GM12878 (cell line): ENCODE measurements at places on chromosomes 4 and X. TPM values are rescaled to one million over a fixed set of nuclear protein-coding genes. Genes with fewer than 3 reads are reported as not detected.

The BCORL1 gene
- 6.1 and 7.2 TPM in 2 replicates for total RNA-seq

The UGT8 gene
- total RNA-seq: 0.43 and 0.82 TPM in 2 replicates

The HPGD gene
- 0.08 and 0.41 TPM in 2 replicates for total RNA-seq

The PABPC5 gene
- total RNA-seq: not detected in 2 replicates

The PRSS12 gene
- 0.48 TPM in 1 of 2 replicates, not detected in the other for total RNA-seq

The NAA11 gene
- total RNA-seq: not detected in 2 replicates

The TIMP1 gene
- 130 and 134 TPM in 2 replicates for total RNA-seq

The VCX3B gene
- not detected in 2 replicates for total RNA-seq

The HDX gene
- total RNA-seq: 3.6 and 5.1 TPM in 2 replicates

The VCX2 gene
- total RNA-seq: not detected in 2 replicates

The NSUN7 gene
- 0.21 TPM in 2 replicates for total RNA-seq

DNA sequence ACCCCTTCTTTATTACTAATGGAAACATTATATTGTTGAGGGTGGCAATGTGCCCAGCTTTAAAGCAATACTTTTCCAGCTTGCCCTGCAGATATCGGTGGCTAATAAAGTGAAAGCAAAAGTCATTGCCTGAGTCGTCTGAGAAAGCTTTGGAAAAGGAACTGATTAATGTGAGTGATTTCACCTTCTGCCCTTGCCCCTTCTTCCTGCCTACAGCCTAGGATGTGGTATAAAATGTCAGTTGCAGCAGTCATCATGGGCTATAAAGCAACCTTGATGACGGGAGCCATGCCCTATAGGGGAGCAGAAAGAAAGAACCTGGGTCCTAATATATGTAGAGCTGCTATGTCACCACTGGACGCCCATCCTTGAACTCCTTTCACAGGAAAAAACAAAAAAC is 132.4 kb upstream of the USP9X start:
- H3K27me3 ChIP-seq: no peaks in the 10 kb centered on the region
- peak; percentile 26 for DNase-seq
- no peaks in the 10 kb centered on the region; the same call in none of the 2 replicates for H3K4me1 ChIP-seq
- H3K36me3 ChIP-seq: no peaks in the 10 kb centered on the region

- H3K4me1 ChIP-seq: no peaks in the 10 kb centered on the region
- H3K4me3 ChIP-seq: no peak overlapping the region
- no peak for DNase-seq
- no peaks in the 10 kb centered on the region; the same call in 1 of the 2 replicates for H3K27me3 ChIP-seq
These were observed 158.4 kb downstream of the DCLK2 start for GRCh38 chr4:150236626-150237025.

DNA sequence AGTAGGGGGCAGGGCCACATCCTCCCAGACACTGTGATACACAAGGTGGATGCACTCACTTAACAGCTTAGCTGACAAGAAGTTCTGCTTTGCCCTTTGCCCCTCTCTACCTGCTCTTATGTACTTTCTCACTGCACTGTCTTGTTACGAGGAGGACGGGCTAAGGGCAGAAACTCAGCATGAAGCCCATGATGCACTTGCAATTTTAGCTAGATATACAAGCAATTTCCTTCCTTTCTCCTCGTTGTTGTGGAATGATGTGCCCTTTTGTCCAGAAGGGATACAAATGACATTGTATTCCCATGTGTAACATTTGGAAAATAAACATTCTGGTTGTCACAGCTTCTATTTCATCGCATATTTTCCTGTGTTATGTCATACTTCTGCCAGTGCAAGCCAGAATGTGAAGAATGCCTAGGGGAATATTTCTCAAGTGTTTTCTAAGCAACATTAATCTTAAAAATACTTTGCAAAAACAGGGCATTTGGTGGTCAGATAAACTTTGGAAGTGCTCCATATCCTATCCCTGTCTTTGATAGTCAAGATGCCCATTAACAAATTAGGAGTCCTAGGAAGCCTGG is 47.2 kb downstream of the MAOA start:
- no peaks in the 10 kb centered on the region for H3K4me1 ChIP-seq
- no peak overlapping the region for H3K27ac ChIP-seq
- H3K27me3 ChIP-seq: no peaks in the 10 kb centered on the region
- H3K4me3 ChIP-seq: no peak overlapping the region

GRCh38 chrX:129642641-129643040 is 12.1 kb downstream of the APLN start:
- no peaks in the 10 kb centered on the region; the same call in none of the 2 replicates for H3K27me3 ChIP-seq
- H3K4me1 ChIP-seq: no peaks in the 10 kb centered on the region
- no peak overlapping the region for H3K4me3 ChIP-seq
- H3K36me3 ChIP-seq: no peaks in the 10 kb centered on the region

DNA sequence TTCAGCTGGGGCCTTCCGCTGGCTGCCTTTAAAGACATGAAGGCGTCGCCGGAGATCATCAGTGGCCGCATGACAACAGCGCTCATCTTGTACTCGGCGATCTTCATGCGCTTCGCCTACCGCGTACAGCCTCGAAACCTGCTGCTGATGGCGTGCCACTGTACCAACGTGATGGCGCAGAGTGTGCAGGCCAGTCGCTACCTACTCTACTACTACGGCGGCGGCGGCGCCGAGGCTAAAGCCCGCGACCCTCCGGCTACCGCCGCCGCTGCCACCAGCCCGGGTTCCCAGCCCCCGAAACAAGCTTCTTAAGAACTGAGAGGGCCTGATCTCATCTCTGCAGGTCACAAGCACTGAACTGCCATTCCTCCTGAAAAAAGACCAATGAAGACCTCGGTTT is 437 bp downstream of the MPC1L start:
- peaks cover 9% of the 10 kb centered on the region; the same call in 1 of the 2 replicates for H3K36me3 ChIP-seq
- H3K27me3 ChIP-seq: no peaks in the 10 kb centered on the region

GRCh38 chrX:118459494-118459893 is 36.1 kb upstream of the DOCK11 start:
- H3K4me3 ChIP-seq: no peak overlapping the region
- no peaks in the 10 kb centered on the region for H3K4me1 ChIP-seq
- no peaks in the 10 kb centered on the region for H3K36me3 ChIP-seq
- no peaks in the 10 kb centered on the region for H3K27me3 ChIP-seq
- peak; percentile 2 for DNase-seq

- DNase-seq: no peak
These were observed 24.9 kb upstream of the RNF150 start for GRCh38 chr4:141158219-141158618.

DNA sequence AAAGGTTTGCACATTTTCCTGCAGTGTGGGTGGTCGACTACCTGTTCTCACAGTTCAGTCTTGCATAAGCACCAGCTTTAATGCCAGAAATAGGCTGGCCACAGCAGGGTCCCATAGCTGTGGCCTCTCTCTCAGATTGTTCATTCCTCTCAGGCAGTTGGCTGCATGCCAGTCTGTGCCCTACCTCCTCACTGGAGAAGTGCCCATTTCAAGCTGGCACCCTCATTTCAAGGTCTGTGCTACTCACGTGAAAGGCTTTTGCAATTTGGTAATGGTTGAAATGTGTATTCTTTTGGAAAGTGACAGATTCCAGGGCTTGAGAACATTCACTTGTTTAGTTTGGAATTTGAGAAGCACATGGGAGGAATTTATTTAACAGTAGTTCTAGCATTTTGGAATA is 28.9 kb upstream of the MTMR1 start:
- H3K27ac ChIP-seq: no peak overlapping the region
- H3K36me3 ChIP-seq: no peaks in the 10 kb centered on the region; the same call in 1 of the 2 replicates
- H3K27me3 ChIP-seq: no peaks in the 10 kb centered on the region
- no peak overlapping the region for H3K4me3 ChIP-seq
- DNase-seq: no peak

GRCh38 chrX:25534091-25534490 is 518.3 kb upstream of the ARX start:
- DNase-seq: no peak
- no peak overlapping the region for H3K4me3 ChIP-seq
- H3K27me3 ChIP-seq: no peaks in the 10 kb centered on the region
- no peak overlapping the region for H3K27ac ChIP-seq
- no peaks in the 10 kb centered on the region for H3K36me3 ChIP-seq
- H3K4me1 ChIP-seq: no peaks in the 10 kb centered on the region

DNA sequence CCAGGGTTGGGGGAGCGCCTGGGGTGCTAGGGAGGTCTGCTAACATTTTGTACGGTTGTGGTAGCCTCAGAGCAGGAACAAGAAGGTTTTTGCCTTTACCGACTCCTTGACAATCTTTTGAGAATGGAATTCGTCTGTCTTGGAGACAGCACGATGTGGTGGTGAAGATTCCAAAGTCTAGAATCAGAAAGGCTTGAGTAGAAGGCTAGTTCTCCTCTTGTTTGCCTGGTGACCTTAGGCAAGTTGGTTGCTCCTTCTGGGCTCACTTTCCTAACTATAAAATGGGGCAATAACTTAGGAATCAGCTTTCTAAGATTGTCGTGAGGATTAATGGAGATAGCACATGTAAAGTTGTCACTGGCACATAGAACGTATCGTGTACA is 741 bp downstream of the FAM47E start:
- no peak overlapping the region for H3K27ac ChIP-seq
- H3K4me3 ChIP-seq: no peak overlapping the region
- H3K4me1 ChIP-seq: no peaks in the 10 kb centered on the region
- no peaks in the 10 kb centered on the region for H3K36me3 ChIP-seq

- H3K27me3 ChIP-seq: no peaks in the 10 kb centered on the region
- H3K27ac ChIP-seq: no peak overlapping the region
- H3K4me1 ChIP-seq: no peaks in the 10 kb centered on the region
These were observed 513.6 kb upstream of the PITX2 start for GRCh38 chr4:111136438-111136837.

GRCh38 chr4:83885256-83886182 is 349.6 kb downstream of the GPAT3 start:
- H3K27ac ChIP-seq: no peak overlapping the region
- H3K4me1 ChIP-seq: no peaks in the 10 kb centered on the region
- DNase-seq: no peak
- H3K4me3 ChIP-seq: no peak overlapping the region

DNA sequence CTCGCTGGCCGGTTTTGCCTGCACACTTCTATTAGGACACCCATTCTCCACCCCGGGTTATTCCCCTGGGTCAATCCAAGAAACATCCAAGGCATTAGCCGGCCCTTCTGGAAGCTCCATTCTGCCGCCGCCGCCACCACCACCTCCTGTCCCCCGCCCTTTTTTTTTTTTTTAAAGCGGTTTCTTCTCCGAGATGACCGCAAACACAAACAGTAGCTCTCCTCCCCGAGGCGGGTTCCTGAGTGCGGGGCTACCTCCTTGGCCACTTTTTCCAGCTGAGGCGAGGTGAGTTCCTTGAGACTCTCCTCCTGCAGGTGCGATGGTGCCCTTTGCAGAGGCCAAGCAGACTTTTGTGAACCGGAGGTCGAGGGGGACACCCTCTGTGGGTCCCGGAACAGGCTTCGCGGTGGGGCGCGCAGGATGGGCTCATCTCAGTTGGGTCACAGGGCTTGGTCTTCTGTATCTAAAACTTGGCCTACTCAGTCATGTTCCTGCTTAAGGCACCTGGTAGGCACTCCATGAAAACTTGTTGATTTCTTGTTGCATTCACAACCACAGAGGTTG is 930 bp downstream of the NWD2 start:
- no peaks in the 10 kb centered on the region for H3K4me1 ChIP-seq
- peaks cover 5% of the 10 kb centered on the region for H3K27me3 ChIP-seq
- no peak for DNase-seq
- H3K36me3 ChIP-seq: no peaks in the 10 kb centered on the region
- no peak overlapping the region for H3K4me3 ChIP-seq

GRCh38 chr4:86837691-86838503 is 11.3 kb downstream of the SLC10A6 start:
- H3K27ac ChIP-seq: no peak overlapping the region
- H3K36me3 ChIP-seq: no peaks in the 10 kb centered on the region
- H3K4me3 ChIP-seq: no peak overlapping the region
- DNase-seq: no peak

- H3K36me3 ChIP-seq: no peaks in the 10 kb centered on the region
- no peaks in the 10 kb centered on the region for H3K27me3 ChIP-seq
- no peak overlapping the region for H3K27ac ChIP-seq
These were observed 147.6 kb upstream of the TBC1D9 start for GRCh38 chr4:140903522-140904475.

DNA sequence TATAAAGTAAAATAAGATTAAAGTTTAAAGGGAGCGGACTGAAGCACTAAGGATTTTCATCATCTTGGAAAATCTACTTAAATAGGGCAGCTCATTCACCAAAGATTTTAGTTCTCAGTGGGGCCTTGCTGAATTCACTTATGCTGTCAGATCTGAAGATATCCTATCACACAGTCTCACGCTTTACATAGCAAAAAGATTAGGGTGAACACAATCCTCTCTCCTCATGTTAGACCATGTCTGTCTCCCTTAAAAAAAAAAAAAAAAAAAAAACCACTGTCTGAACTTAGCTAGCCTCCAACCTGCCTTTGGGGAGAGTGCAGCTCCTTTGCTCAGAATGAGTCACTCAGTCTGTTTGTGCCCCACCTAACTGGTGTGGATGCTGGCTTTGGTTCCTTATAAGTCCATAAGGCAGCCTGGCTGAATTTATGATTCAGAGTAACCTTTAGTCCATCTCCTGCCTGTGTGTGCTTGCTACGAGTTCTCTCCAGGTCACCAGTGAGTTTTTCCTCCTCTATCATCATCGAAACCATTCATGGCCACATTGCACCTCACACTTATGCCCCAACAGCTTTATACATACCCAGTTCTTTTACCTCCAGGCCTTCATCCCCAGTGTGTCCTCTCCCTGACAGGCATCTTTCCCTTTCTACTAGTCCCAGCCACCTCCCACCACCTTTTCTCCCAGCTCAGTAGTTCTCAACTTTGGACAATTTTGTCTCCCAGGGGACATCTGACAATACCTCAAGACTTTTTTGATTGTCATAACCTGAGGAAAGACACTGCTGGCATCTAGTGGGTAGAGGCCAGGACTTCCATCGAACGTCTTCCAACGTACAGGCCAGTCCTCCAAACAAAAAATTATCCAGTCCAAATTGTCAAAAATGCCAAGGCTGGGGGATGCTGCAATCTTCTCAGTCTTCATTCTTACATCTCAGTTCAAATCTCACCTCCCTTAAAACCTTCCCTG is 220.7 kb upstream of the EMCN start:
- H3K36me3 ChIP-seq: no peaks in the 10 kb centered on the region
- H3K27me3 ChIP-seq: no peaks in the 10 kb centered on the region
- H3K27ac ChIP-seq: no peak overlapping the region
- no peak for DNase-seq

DNA sequence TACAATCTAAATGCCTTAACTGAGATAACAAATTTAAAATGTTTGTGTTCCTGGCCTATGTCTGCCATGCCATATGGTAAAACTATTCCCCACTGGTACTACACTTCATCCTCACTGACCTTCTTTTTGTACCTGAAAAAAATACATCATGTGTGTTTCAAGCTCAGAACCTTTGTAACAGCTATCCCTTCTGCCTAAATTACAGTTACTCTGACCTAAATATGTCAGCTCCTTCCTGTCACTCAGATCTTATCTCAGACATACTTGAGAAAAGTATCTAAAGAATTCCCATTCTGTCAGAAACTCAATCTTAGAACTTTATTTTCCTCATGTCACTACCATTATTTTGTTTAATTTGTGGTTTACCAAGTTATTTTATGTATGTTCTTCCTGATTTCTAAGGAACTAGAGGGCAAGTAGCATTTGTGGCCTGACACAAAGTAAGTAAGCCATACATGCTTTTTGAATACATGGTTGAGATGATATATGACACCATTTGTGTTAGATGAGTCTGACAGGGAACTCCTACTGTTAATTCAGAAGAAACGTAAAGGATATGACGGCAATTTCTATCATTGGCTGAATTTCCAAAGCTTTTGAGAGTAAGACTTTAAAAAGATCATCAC is 456.5 kb upstream of the NDST3 start:
- no peaks in the 10 kb centered on the region for H3K4me1 ChIP-seq
- DNase-seq: no peak
- no peaks in the 10 kb centered on the region for H3K27me3 ChIP-seq
- no peaks in the 10 kb centered on the region for H3K36me3 ChIP-seq

- no peak overlapping the region for H3K27ac ChIP-seq
- no peaks in the 10 kb centered on the region for H3K27me3 ChIP-seq
- H3K4me1 ChIP-seq: no peaks in the 10 kb centered on the region
- DNase-seq: no peak
- no peaks in the 10 kb centered on the region for H3K36me3 ChIP-seq
- H3K4me3 ChIP-seq: no peak overlapping the region
These were observed 51.0 kb downstream of the KDR start for GRCh38 chr4:55074386-55074785.
